ENCODE measurements at places on chromosomes 3 and 15.
A peak's percentile ranks its signal among the peaks of the same experiment; 100 is the strongest.

- DNase-seq, result no peak
Measured at GRCh38 chr15:79078003-79078402, 12.6 kb downstream of the RASGRF1 start.

DNA sequence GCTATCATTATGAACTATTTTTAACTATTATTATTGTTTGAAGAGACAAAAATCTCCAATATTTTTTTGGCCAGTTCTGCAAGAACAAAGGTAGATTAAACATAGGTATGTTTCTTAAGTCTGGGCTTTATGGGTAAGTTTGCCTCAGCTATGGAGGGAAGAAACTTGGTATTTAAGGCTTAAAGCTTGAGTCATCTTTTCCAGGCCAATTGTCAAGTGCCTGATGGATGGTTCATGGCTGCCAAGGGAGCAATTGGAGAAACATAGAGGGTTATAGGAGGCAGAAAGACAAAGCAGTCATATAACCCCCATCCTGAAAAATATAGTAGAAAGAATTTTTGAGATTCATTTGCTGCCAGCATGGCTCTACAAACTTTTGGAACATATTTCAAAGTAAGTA is 7.2 kb upstream of the STAC start:
- no peak for DNase-seq

GRCh38 chr15:99961011-99961441 is 227.8 kb upstream of the LYSMD4 start:
- DNase-seq, result peak; percentile 3

- DNase-seq, result no peak
Measured at GRCh38 chr3:133713347-133713746, 32.8 kb upstream of the TF start.

DNA sequence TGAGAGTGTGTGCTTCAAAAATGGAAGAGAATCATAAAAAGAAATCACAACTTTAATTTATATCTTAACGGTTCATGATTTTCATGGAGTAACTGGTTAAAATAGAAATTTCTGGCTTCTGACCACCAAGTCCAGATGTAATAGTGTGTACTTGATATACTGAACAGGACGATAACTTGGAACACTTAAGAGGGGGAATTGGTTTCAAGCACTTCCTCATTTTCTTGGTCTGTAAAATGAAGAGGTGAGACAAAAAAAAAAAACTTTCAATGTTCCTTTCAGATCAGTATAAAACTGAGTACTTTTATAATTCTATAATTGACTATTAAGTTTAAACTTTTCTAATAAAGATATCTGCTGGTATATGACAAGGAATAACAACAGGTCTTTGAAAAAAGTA is 64.0 kb upstream of the TRA2B start:
- DNase-seq, result no peak

GRCh38 chr3:150697646-150698045 is 6.1 kb downstream of the ERICH6 start:
- DNase-seq, result no peak

- DNase-seq, result no peak
Measured at GRCh38 chr3:78459796-78460195, 1308.0 kb downstream of the ROBO1 start.

GRCh38 chr3:128620268-128620691 is 30.3 kb downstream of the RPN1 start:
- no peak for DNase-seq

DNA sequence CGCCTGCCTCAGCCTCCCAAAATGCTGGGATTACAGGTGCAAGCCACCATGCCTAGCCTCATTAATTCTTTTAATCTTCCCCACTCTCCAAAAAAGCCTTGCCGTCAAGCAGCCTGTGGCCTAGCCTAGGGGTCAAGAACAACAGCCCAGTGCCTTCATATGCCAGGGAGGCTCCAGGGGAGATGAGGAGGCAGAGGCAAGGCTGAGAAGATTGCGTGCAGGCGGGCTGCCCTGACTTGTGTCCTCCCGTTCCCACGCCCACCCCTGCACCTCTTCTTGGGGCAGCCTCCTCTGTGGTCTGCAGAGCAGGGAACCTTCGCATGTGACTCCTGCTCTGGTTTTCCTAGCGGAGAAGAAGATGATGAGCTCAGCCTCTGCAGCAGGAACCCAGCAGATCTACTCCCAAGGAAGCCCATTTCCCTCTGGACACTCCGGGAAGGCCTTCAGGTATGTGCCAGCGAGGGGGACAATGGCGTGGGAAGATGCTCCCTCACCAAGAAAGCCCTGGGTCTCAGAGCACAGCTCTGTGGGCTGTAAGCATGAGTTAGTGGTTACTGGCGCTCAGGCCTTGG is 118.5 kb upstream of the ABHD17C start:
- DNase-seq, result no peak

- DNase-seq, result no peak
Measured at GRCh38 chr3:73611176-73611575, 13.6 kb downstream of the PDZRN3 start.

DNA sequence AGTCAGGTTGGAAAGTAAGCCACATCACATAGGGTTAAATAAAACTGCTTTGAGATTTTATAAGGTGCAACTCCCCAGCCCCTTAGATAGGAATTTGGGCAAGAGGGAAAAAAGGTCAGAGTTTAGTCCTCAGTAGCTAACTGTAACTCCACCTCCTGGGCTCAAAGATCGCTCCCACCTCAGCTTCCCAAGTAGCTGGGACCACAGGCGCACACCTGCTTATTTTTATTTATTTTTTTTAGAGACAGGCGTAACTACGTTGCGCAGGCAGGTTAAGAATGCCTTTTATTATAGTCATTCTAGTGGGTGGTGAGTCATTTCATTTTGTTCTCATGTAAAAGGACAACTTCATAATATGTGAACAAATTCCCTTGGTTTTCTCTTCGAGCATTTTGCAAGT is 14.7 kb downstream of the TM2D3 start:
- DNase-seq, result no peak

- DNase-seq, result no peak
Measured at GRCh38 chr3:41848753-41849574, 112.9 kb downstream of the ULK4 start.

- no peak for DNase-seq
Measured at GRCh38 chr3:162367429-162368260, 871.0 kb downstream of the OTOL1 start.

- DNase-seq, result no peak
Measured at GRCh38 chr3:99504258-99504657, 134.1 kb upstream of the COL8A1 start.

DNA sequence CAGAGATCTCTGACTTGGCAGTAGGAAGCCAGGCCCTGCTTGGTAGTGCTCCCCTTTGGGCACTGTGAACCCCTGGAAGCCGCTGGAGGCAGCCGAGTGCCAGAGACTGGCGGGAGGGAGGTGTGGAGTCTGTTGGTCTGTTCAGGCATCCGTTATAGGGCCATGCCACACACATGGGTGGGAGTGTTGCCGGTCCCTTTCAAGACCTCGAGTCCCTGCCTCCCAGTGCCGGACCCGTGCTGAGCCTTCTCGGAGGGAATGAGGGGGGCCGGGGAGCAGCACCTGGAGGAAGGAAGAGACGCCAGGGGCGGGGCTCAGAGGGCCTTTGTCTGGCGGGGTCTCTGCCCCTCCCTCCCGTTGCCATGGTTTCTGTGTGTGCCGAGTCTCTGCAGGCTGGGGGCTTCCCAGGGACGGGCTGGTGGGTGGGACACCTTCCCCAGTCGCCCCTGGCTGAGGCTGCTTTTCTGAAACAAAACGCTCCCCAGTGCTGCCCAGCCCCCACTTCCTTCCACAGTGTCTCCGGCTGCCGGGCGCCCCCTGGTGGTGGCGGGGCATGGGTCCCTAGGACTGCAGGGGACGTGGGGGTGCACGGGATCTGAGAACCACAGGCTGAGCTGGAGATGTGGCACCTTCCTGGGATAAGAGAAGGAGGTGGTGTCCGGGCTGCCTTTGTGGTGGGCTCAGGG is 10.0 kb downstream of the GNAI2 start:
- DNase-seq, result peak; percentile 84

DNA sequence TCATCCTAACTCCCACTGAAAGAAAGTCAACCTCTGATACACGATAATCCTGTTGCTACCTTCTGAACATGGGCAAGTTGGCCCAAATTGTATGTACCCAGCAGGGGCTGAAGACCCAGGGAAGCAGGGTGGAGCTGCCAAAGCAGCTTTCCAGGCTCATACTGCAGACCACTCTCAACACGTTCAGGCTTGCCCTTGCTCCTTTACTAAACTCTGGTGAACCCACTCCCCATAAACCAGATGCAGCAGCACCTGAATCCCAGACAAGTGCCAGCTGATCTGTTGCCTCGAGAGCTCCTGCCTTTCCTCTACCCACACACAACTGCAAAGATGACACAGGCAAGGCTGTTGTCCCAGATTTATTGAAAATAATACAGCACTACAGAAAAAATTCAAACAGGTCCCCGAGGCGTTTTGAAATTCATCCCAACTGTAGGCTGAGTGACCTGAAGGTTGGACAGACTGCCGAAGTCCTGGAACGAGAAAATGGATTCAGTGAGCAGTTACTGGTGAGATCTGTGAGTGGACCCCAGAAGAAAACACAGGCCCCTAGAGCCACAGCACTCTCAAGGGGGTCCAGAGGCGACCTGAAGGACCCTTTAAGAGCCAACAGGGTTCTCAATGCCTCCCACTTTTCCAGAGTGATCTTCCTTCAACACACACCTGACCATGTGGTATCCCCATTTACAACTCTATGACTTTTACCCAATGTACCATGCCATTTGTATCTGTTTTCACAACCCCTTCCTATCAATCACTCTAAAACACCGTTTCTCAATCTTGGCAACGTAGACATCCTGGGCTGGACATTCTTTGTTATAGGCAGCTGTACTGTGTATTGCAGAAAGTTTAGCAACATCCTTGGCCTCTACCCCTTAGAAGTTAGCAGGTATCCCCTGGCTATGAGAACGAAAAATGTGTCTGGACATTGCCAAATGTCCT is 3.6 kb downstream of the RPS17 start:
- no peak for DNase-seq

- no peak for DNase-seq
Measured at GRCh38 chr3:157921811-157922210, 184.4 kb downstream of the SHOX2 start.

GRCh38 chr3:32575451-32576113 is 4.9 kb upstream of the DYNC1LI1 start:
- DNase-seq, result no peak

DNA sequence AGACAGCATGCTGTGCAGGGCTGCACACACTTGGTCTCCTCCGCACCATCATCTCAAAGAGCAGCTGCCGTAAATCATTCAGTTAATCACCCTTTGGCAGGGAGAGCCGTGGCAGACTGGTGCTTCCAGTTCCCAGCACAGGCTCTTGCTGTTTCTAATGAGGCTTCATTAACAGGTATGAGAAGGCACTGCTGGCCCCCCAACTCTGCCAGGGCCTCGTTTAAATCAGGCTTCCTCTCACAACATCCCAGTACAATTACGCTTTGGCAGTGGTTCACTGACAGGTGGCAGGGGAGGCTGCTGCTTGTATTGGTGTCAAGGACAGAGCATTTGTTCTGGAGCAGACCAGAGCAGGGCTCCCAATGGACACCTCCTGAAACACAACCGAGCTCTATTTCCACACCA is 77.1 kb downstream of the BFSP2 start:
- peak; percentile 95 for DNase-seq

DNA sequence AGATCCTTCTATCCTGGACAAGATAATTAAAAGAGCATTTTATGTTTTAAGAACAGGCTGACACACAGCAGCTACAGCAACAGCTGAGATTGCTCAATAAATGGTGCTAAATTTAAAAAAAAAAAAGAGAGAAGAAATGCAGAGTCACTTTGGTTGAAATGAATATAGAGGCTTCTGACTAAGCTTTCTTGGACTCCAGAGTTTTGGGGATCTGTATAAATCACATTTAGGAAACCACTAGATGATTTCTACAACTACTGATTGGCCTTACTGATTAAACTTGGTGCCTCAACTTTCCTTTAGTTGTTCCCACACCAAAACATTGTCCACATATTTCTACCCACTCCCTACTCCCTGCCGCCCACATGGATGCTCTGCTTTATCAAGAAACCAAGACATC is 132.9 kb upstream of the ZBTB20 start:
- no peak for DNase-seq

DNA sequence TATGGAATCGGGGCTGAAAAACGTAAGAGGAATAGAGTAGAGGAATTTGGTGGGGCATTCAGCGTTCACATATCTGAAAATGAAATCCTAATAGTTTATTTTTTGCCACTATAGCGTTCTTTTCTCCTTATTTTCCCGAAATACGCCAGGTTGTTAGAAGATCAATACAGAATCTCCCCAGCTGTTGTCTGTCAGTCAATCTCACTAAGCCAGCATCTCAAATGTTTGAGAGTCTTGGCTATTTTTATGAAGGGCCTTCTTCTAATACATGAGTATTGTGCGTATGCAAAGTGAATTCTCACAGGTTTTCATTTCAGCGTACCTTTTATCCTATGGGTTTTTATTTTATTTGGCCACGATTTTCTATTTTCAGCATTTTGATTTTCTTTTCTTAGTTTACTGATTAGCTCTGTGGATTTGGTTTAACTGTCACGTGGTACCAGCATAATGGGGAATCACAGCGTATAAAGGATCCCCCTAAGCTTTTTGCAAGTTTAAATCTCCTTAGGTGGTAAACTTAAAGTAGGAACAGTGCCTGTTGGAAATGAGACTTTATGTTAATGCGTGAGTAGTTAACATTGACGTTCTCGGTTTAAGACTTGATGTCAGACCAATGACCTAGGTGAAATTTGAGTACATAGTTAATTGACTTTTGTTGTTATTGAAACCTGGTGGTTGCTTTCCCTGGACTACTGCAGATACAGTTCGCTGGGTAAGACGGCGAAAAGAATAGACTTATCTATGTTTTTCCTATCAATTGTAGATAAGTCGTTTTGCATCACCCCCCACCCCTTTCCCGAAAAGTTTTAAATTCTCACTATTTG is 1.3 kb downstream of the FXR1 start:
- DNase-seq, result no peak

GRCh38 chr15:41936649-41937567 is 35.4 kb downstream of the EHD4 start:
- no peak for DNase-seq

GRCh38 chr3:114538211-114538610 is 244.4 kb downstream of the TIGIT start:
- no peak for DNase-seq

GRCh38 chr3:100072326-100073048 is 41.8 kb downstream of the FILIP1L start:
- no peak for DNase-seq

GRCh38 chr3:81789691-81790090 is 28.2 kb upstream of the GBE1 start:
- DNase-seq, result no peak

DNA sequence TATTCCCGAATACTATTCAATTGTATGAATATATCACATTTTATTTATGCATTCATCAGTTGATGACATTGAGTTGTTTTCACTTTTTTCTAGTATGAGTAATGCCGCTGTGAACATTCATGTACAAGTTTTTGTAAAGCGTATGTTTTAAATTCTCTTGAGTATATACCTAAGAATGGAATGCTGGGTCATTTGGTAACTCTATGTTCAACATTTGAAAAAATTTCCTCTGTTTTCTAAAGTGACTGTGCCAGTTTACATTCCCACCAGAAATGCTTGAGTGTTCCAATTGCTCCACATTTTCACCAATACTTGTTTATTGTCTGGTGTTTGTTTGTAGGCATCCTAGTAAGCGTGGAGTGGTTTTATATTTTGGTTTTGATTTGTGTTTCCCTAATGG is 144.5 kb downstream of the EPHA6 start:
- no peak for DNase-seq

- no peak for DNase-seq
Measured at GRCh38 chr15:38714309-38715072, 149.9 kb upstream of the RASGRP1 start.

- DNase-seq, result no peak
Measured at GRCh38 chr15:61921093-61921492, 139.2 kb downstream of the VPS13C start.

GRCh38 chr3:160185751-160186150 is 39.5 kb upstream of the C3orf80 start:
- no peak for DNase-seq

Measured in cerebellar cortex (tissue), 1 donor.